ENCODE measurements at places on chromosomes 1 and 21.

- no peak for DNase-seq
These were observed 9.4 kb upstream of the KCNC4 start for GRCh38 chr1:110200666-110201065.

DNA sequence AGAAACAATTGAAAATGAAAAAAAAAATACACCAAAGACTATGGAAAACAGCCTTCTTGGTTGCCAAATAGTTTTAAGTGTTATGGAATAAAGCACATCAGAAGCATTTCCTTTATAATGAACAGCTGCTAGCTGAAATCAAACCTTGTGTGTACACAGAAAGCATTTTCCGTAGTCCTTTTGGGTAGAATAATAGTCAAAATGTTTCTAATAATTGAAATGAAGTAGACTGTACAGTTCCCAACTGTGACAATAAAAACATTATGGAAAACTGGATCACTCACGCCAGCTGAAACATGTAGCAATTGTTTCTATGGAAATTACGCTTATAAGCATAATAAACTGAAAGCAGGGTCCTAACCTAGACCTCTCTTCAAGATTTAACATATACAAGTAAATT, 856.3 kb upstream of the B3GALT2 start:
- DNase-seq: no peak

DNA sequence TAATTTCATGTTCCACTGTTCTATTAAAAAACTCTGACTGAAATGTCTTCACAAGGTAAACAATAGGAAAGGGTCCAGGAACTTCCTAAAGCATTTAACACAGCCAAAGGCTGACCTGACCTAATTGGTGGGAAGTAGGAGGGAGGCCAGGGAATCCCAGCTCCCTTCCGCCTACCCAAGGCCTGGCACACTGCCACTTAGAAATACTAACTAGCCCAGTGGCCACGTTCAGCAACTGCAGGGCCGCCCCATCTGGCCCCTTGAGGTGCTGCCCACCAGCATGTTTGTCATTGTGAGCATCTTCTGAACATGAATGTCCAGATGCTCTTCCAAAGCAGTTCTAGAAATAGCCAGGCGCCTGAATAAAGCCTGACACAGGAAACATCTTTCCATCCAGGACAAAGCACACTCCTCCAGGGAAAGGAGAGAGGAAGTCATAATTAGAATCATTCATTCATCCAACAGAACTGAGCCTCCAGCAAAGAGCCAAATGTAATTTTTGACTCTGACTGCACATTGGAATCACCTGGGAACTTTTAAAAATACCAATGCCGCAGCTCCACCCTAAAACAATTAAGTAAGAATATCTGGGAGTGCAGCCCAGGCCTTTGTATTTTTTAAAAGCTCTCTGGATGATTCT, 44.6 kb upstream of the BCL9 start:
- no peak for DNase-seq

DNA sequence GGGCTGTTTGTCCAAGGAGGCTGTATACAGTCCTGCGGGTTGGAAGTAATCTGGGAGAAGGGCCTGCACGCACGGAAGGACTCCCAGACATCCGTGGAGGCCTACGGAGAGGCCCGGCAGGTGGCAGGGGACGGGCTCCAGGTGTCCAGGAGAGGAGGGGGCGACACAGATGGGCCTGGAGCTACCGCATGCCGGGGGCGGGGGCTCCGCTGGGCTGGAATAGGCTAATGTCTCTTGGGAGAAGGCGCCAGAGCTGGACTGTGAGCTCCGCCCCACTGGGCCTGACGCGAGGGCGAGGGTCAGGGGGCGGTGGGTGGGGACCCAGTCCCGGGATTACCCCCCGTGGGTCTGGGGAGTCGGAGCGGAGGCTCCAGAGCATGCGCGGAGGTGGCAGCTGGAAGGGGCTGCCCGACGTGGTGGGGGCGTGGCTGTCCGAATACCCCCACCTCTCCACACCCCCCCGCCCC, 659 bp downstream of the AGO1 start:
- no peak for DNase-seq

DNA sequence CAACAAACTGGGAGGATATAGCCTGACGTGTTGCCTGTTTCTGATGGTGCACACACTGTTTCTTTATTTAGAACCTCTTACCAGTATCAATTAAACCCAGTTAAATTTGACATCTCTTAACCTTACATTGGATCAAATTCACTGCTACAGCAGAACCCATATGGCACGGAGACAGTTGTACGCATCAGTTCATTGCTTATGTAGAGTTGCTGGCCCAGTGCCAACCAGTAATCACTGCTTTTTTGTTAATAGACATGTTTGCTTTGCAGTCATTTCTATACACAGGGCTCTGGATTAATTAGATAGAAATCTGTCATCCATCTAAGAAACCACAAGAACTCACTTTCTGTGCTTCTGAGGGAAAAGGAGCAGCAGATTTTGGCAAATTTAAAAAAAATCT, 154.0 kb downstream of the RWDD3 start:
- no peak for DNase-seq

DNA sequence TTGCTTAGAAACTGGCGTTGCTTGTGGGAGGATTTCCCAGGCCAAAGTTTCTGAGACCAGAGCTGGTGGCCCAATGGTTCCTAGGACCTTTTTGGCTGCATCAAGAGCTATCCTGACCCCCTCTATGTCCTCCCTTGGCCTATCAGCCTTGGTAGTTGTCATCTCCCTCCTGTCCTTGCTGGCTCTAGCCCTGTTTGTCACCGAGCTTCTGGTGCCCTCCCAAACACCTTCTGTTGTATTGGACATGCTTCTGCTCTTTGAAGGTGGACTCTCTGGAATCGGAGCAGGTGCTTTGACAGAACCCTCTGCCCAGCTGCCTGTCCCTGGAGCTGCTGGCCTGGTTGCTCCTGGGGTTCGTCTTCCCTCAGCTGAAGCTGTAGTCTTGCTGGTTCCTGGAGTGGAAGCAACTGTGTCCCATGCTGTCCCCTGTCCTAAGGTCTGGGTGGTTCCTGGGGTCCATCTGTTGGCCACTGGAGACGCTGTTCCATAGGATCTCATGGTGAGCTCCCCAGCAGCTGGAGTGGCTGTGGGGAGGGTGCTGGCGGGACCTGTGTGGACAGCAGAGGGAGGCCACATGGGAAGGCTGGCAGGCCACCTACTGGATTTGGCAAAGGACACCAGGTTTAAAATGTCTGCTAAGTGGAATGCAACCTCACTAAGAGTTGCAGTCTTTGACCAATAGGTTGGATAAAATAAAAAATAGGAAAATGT, 9.4 kb downstream of the FCAMR start:
- DNase-seq: no peak
